ENCODE measurements at places on chromosomes 2 and 18.
A peak's percentile ranks its signal among the peaks of the same experiment; 100 is the strongest.

GRCh38 chr2:119372778-119373568, 6.2 kb downstream of the DBI start:
- DNase-seq: no peak

- DNase-seq: no peak
These were observed 408.1 kb upstream of the DSEL start for GRCh38 chr18:67924656-67925055.

GRCh38 chr18:74480149-74480651, 16.0 kb upstream of the CNDP2 start:
- no peak for DNase-seq

GRCh38 chr2:28869494-28870145, 489 bp downstream of the TRMT61B start:
- DNase-seq: no peak

- DNase-seq: no peak
These were observed 16.6 kb downstream of the TPO start for GRCh38 chr2:1429895-1430294.

DNA sequence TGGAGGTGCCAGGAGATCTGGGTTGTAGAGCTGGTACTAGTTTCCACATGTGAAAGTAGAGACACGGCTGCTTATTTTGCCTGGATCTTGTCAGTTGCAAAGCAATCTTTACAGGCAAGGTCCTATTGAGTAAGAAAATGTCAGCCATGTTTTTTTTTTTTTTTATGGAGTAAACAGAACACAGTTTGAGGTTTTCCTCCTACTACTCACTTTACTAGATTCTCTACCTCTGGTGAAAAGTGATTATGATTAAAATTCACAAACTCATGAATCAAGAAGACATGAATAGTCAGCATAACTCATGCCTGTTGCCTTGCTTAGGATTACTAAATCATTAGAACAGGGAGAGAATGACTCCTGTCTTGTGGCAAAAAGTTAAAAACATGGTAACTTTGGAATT, 70.1 kb upstream of the PNPT1 start:
- DNase-seq: no peak

DNA sequence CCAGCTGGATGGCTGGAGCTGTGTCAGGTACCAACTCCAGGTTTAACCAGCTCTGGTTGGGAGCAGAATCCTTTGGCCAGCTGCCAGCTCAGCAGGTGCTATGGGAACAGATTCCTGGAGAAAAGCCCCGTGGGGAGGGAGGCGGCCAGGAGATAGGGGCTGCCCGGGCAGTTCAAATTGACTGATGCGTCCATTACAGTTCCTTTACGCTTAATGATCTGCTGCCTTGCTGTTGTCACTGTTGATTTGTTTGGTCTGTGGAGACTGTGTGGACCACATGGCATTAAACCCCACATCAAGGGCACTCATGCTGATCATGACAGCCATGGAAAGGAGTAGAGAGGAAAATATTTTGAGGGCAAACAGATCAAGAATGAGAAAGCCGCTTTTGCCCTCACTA, 200.0 kb downstream of the TSN start:
- no peak for DNase-seq

DNA sequence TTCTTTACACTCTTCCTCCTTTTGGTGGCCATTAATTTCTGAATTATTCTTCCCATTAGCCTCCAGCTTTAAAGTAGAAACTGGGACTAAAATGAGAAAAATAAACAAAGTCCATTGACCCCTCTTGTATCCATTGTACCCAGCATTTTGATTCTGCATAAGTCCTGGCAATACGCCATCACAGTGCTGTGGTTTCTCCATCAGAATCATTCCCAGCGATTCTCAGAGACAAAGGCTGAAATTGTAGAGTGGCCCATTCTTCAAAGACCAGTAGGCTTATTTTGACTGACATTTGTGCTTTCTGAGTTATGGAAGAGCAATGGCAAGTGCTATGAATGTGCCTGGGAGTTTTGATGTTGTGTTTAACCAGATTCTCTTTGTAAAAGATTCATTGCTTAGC, 199.3 kb upstream of the GALNT5 start:
- no peak for DNase-seq

- no peak for DNase-seq
These were observed 27.5 kb upstream of the REEP1 start for GRCh38 chr2:86364894-86365293.

- no peak for DNase-seq
These were observed 97.3 kb downstream of the TACR1 start for GRCh38 chr2:75102011-75102410.

GRCh38 chr2:134362152-134362668, 108.3 kb downstream of the MGAT5 start:
- DNase-seq: no peak

DNA sequence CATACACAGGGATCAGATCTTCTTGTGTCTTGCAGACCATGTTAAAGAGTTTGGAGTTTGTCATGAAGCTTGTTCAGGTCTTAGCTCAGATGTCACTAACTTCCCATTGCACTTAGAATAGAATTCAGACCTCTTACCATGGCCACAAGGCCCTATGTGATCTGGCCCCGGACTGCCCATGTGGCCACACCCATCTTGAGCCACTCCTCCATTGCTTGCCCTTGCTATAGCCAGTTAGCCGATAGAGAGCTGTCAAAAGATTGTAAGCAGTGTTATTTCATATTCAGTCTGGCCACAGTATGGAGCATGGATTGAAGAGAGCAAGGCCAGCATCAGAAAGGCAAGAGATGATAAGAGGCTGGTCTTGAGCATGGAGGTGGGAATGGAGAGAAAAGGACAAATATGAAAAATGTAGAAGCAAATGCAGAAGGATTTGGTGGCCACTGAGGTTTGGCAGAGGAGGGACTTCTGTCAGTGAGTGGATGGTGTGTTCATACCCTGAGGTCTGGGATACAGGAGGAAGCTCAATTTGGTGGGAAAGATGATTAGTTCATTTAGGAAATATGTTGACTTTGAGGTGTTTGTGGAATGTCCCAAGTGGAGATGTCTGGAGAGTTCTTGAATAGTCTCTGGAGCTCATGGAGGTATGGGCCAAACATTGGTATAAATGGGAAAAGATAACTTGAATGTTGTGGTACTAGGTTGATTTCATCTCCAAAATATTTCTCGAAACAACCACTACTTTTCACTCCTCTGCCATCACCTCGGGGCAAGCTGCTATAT, 10.6 kb downstream of the DGUOK start:
- no peak for DNase-seq

DNA sequence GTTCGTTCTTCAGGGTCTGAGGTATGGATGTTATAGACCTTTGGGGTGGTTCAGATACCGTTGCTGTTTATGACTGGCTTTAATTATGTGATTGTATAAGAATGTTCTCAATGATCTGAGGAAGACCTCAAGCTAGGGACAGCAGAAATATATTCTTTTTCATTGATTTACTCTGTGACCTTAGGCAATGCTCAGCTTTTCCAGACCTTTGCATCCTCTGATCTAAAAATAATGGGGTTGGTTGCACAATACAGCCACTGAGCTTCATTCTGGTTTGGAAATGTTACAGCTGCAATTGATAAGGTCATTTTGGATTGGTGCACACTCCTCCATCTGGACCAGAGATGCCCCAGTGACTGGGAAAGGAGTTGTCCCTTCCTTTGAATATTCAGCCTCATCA, 17.2 kb upstream of the CABYR start:
- DNase-seq: no peak

DNA sequence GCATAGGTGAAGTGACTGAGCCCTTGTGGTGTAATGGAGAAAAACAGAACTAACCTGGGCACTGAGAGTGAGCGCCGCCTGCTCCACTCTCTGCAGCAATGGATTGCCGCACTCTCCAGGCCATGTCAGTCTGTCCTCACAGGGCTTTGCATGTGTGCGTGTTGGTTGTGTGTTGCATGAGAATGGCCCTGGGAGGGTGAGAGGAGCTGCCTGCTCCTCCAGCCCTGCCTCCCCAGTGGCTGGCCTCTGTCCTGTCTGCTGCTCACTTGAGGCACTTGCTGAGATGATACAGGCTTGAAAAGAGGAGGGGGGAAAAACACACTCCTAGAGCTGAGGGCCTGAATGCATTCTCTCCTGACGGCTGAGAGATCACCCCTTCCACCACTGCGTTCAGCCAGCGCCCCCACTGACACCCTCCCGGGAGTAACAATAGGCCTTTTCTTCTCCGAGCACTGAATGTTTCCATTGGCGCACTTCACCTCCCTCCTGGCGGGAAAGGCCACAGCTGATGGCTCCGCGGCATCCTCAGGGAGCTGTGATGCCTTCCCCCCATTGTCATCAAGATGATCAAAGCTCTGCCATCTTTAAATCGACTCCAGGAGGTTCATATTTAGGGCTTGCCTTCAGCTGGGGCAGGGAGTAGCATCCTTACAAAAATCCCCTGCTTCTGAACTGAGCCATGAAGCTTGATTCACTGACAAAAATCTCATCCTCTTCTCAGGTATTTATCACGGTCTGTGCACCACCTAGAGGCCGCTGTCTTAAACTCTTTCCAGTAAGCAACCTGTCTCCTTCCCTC, 49.9 kb upstream of the DAPL1 start:
- peak; percentile 86 for DNase-seq

DNA sequence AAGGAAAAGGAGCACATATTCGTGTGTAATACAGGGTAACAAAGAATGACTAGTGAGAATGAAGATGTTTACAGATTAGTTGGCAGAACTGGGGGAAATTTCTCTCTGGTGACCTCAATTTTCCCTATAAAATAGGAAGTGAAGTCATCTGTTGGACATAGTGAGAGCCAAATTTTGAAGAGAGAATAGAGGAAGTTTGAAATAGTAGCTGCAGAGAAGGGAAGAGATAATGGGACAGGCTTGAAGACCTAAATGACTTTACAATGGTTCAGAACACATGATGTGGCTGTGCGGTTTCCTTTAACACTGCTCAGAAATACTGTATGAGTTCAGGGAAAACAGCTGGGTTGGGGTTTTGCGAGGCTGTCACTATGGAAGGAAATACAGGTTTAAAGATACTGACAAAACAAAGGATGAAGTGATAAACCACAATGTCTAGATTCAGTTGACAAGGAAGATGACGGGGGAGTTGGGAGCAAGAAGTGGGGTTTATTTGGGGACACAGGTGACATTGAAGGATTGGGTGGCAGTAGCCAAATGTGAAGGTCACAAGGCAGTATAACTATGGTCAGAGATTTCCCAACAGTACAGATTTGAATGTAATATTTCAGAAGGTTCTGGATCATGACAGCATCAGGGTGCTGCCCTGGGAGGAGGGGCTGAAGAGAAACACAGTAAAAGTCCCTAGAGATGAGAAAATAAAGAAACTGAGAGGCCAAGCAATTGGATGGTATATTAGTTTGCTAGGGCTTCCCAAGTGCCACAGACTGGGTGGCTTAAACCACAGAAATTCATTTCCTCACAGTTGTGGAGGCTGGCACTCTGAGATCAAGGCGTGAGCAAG, 82.6 kb upstream of the TANK start:
- no peak for DNase-seq

GRCh38 chr2:160491911-160492371, 1.7 kb downstream of the RBMS1 start:
- no peak for DNase-seq

GRCh38 chr2:101509499-101510284, 34.8 kb upstream of the RFX8 start:
- no peak for DNase-seq

GRCh38 chr18:657311-658000, at the start of gene TYMS:
TYMS (plus strand) TSS chr18:657653; CDS start chr18:657743, 90 bp downstream.
- peak; percentile 9 for DNase-seq

DNA sequence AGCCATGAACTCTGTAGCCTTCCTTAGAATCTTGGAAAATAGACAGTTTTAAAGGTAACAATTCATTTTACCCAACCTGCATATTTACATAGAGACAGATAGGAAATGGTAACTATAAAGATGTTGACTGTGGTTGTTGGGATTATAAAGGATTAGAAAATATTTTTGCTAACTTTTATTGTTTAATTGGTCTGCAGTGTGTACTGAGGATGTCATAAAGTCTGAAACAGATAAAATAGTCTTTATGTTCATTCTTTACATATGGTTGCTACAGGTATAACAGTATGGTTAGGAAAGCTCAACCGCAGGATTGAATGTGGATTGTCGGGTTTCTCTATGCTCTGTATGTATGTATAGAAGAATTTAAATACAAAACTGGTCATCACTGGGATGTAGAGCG, 7.3 kb upstream of the DTNA start:
- no peak for DNase-seq

DNA sequence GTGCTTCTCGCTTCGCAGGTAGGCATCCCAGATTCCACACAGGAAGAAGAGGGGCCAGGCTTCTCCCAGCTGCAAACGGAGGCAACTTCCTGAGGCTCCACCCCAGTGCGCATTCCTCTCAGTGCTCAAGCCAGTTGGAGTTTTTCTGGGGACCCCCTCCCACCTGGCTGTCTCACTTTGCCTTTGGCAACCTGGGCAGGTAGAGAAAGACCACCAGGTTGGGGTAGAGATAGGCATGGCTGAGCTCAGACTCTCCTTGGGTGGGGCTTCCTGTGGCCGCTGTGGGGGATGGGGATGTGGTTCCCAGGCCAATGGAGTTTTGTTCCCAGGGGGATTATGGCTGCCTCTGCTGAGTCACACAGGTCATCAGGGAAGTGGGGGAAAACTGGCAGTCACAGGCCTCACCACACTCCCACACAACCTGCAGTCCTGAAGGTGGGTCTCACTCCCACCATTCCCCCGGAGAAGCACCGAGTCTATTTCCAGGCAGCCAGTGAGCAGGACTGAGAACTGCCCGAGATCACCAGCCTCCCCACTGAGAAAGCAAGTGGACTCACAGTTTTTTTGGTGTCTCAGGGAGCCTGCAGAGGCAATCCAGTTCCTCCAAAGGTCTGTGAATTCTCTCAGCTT, 38.1 kb downstream of the SLC39A10 start:
- DNase-seq: no peak

GRCh38 chr18:54149078-54149697, 75.3 kb downstream of the MBD2 start:
- no peak for DNase-seq

DNA sequence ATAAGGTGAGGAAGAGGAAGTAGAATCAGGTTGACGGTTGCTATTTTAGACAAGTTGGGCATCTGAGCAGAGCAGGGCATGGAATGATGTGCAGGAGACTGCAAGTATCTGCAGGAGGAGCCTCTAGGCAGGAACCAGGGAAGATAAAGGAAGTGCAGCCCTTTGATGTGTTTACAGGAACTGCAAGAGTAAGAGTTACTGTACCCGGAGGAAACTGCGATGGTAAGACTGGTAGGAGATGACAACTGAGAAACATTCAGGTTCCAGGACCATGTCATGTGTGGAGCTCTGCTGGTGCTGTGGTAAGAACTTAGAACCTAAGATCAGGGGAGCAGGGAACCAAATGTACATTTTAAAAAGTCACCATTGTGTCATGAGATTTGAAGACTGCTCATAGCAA, 134.3 kb upstream of the STON1 start:
- no peak for DNase-seq
